ENCODE measurements at places on chromosomes 4 and X.

DNA sequence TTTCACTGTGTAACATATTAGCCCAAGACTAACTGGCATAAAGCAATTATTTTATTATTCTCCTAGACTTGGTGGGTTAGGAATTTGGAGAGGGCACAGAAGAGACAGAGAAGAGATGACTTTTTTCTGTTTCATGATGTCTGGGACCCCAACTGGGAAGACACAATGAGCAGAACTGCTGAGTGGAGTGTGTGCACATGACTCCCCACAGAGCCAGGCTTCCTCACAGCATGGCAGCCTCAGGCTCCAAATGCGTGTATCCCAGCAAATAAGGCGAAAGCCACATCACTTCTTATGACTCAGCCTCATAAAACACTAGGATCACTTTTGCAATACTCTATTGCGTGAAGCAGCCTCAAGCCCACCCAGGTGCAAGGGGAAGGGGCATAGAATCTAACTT is 68.4 kb downstream of the MFAP3L start:
- DNase-seq = no peak

- DNase-seq = no peak
These were observed 35.9 kb upstream of the PPA2 start for GRCh38 chr4:105509714-105510113.

GRCh38 chrX:130715299-130715698 is 187.7 kb downstream of the ENOX2 start:
- peak; percentile 36 for DNase-seq

GRCh38 chrX:114166601-114167000 is 417.3 kb upstream of the HTR2C start:
- DNase-seq = no peak

DNA sequence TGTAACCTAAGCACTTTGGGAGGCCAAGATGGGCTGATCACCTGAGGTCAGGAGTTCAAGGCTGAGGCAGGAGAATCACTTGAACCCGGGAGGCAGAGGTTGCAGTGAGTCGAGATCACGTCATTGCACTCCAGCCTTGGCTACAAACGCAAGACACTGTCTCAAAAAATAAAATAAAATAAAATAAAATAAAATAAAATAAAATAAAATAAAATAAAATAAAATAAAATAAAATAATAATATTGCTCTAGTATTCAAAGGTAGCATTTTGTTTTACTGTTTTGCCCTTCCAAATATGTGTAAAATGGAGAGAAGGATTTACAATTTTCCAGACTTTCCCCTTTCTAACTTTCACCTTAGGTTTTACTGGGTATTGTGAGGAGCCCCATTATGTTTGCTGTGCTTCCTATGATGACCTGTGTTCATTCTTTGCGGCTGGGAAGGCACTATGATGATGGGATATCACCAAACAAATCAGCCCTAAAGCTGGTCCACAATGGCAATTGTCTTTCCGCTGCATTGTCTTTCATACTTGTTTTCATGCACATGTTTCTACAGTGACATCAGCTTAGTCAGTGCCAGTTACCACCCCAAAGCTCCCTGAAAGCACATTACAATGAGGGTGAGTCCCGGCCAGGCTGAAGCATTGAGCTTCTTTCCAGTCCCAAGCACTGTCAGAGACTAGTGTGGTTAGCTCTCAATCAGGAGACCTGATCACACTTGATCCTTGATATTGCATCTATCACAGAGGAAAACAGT is 50.8 kb downstream of the DTHD1 start:
- no peak for DNase-seq

GRCh38 chr4:67019686-67020437 is 525.4 kb downstream of the CENPC start:
- peak; percentile 14 for DNase-seq

GRCh38 chrX:129696463-129697155 is 41.9 kb upstream of the APLN start:
- no peak for DNase-seq

- peak; percentile 32 for DNase-seq
These were observed 131.7 kb downstream of the EPHA5 start for GRCh38 chr4:65538571-65538970.

GRCh38 chr4:185997296-185997695 is 71.7 kb upstream of the TLR3 start:
- no peak for DNase-seq

GRCh38 chr4:17310269-17310652 is 201.6 kb downstream of the QDPR start:
- DNase-seq = peak; percentile 57

DNA sequence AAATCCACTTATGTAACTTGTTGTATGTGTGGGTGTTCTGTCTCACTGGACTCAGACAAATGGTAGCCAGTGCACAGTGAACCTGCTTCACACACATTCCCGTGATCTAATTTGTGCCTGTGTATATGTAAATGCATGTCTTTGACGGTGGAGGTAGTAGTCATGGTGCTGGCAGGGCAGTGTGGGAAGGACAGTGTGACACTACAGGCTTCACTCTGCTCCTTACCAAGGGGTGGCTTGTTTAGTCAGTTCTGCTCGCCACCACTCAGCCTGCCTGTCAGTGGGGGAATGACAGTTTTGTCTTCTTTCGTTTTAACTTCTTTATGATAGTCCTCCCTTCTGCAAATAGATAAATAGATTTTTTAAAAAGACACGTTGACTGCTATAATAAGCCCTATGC is 17.7 kb upstream of the PAQR3 start:
- DNase-seq = no peak

DNA sequence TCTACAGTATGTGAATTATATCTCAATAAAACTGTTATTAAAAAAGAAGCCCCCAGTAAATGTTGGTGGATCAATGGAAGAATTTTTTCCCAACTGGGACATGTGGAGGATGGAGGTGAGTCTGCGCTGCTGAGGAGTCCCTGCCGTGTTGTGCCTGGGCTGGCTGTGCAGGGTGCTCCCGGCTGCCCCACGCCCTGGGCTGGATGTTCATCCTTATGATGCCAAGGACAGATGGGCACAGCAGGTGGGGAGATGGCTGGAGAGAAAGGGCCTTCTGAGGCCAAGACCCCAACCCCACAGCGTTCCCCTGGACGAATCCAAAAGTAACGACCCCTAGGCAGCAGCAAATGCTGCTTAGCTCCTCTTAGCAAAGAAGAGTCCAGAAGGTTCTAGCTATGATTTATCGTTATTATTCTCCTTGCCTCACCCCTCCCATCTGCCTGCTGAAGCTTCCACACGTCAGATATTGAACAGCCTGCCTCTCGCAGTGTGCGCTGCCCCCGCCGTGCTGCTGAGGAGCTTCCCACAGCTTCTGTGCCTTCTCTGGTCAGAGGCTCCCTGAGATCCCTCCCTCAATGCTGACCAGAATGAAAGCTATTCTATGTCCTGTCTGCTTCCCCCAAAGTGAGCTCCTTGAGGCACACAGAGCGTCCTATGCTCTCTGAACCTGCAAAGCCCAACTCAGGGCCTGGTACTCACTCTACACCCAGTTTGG is 26.5 kb downstream of the HMX1 start:
- DNase-seq = no peak

DNA sequence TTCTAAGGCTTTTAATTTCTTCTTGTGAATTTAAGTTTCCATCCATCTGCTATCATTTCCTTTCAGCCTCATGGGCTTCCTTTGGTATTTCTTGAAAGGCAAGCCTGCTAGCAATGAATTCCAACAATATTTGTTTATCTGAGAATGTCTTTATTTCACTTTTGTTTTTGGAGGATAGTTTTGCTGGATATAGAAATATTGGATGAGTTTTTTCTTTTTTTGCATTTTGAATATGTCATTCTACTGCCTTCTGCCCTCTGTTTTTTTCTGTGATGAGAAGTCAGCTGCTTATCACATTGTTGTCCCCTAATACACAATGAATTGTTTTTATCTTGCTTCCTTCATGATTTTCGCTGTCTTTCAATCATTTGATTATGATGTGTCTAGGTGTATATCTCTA is 13.2 kb upstream of the SORCS2 start:
- no peak for DNase-seq

- no peak for DNase-seq
These were observed 36.5 kb downstream of the SEC24D start for GRCh38 chr4:118799231-118799942.

- no peak for DNase-seq
These were observed 123.4 kb downstream of the MFAP3L start for GRCh38 chr4:169902658-169903345.

GRCh38 chr4:1232661-1233621 is 16.0 kb downstream of the CTBP1 start:
- DNase-seq = peak; percentile 16

DNA sequence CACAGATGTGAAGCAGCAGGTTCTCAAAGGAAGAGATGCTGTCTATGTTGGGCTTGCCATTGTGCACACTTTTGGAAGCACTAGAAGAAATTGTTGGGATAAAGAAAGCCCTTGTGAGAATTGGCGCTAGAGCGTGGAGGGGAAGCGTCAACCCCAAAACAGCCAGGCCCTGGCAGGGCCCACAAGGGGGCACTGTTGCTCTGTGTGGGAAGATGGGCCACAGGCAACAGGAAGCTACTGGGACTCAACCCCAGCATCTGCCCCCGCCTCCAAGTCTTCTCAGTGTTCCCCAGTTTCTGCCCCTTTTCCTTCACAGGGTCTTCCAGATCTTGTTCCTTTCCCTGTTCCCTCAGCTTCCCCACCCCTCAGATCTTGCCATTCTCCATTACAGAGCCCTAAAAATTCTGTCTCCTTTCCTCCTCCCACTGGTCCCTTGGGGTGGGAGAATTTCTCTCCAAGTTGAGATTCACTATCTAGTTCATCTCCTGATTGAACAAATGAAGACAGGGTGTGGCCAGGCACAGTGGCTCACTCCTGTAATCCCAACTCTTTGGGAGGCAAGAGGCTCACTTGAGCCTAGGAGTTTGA is 85.5 kb downstream of the STARD8 start:
- DNase-seq = peak; percentile 27

DNA sequence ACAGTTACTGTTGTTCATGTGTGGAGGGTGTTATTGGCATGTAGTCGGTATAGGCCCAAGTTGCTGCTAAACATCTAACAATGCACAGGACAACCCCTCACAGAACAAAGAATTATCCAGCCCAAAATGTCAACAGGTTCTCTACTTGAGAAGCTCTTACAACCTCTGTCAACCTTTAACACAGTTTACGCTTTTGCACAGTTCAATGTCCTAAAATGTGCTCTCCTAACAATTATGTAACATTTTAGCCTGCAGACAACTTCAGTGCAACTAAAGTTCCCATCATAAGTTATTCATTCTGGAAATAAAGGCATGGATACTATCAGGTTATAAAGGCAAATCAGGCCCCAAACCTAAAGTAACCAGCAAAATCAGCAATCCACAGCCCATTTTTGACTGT is 66.2 kb downstream of the ASB9 start:
- DNase-seq = no peak

GRCh38 chr4:49000806-49001205 is 14.7 kb downstream of the CWH43 start:
- DNase-seq = no peak

DNA sequence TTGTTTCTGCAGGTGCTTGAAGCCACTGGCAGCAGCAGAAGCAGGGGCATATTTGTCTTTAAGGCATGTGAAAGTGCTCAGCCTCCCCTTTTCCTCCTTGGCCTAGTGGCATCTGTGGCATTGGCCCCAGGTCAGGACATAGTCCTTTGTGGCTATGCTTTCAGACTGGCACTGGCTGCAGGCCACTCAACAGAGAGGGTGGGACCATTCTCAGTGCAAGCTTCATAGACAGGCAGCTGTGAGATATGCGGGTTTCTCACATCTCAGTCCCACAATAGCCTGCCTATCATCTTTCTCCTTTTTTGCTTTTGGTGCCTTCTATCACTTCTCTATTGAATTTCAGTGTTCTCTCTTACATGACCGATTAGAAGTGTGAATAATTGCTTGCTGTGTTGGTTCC is 104.8 kb downstream of the ACTRT1 start:
- no peak for DNase-seq

GRCh38 chr4:1579901-1580691 is 104.0 kb downstream of the FAM53A start:
- DNase-seq = peak; percentile 78

DNA sequence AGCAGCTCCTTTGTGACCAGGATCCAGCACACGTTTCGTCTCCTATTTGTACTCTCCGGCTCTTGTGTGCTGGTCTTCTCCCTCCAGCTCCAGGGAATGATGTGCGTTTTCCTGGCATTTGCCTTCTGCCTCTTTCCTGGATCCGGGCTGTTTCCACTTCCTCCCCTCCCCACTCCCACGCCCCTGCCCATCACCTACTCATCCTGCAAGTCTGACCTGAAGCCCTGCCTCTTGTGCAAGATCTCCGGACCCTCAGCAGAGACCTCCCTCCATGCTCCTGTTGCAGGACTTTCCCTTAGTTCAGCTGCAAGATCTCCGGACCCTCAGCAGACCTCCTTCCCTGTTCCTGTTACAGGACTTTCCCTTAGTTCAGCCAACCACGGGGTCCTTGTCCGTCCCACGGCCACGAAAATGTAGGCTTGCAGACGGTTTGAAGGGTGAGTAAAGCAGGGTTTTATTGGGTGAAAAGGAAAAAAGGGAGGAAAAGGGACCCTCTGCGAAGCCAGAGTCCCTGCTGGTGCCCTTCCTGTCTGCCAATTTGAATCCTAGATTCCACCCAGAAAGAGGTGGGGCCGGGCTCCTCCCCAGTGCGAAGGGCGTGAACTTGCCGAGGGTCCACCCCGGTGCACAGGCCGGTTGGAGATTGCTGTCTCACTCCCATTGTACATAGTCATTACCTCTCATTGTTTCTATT is 74.4 kb upstream of the IRF2 start:
- no peak for DNase-seq

- DNase-seq = no peak
These were observed 200.0 kb upstream of the GK2 start for GRCh38 chr4:79607979-79608378.

DNA sequence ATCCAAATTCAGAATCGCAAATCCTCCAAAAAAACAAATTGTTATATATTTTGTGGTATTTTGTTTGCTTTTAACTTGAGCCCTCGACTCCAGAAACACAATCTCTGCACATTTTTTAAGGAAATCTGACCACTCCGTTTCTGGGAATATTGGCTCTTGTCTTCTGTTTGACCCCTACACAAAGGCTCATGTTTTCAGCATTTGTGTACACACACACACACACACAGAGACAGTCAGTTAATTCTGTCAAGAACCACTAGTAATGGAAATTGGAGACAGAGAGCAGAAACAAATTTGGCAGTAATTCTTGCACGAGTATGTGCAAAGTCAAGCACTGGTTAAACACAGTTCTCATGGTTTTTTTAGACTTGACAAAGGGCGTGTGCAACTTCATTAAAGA is 115.4 kb downstream of the AFAP1 start:
- DNase-seq = no peak

- no peak for DNase-seq
These were observed 543.6 kb upstream of the SMIM31 start for GRCh38 chr4:164210377-164210776.

DNA sequence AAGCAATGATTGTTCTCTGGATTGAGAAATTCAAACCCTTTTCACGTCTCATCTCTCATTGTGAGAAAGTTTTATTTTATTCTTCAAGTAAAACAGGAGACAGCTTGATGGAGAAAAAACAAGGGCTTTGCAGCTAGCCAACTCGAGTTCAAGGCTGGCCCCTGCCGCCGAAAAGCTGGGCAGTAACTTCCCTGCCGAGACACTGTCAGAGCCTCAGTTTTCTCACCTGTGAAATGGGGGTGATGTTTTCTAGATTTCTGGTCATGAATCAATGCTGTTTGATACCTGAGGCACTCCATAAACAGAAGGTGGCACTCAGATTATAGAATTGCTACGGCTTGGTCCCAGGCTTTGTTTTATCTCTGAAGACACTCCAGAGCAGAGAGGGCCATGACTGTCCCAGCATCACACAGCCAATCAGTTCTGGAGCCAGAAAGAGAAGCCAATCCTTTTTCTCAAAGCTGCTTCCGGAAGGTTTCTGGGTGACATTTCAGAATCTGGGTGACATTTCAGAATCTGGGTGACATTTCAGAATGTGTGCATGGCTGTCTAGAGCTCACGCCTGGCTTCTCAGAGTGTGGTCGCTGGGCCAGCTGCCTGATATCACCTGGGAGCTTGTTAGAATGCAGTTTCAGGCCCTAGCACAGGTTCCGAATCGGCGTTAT is 33.2 kb downstream of the HMX1 start:
- DNase-seq = no peak

All from fibroblast of skin of right quadriceps (primary cell).